ENCODE measurements at places on chromosomes 4 and X.

- DNase-seq = no peak
Observed at GRCh38 chrX:129557844-129558480, 17.9 kb downstream of the OCRL start.

DNA sequence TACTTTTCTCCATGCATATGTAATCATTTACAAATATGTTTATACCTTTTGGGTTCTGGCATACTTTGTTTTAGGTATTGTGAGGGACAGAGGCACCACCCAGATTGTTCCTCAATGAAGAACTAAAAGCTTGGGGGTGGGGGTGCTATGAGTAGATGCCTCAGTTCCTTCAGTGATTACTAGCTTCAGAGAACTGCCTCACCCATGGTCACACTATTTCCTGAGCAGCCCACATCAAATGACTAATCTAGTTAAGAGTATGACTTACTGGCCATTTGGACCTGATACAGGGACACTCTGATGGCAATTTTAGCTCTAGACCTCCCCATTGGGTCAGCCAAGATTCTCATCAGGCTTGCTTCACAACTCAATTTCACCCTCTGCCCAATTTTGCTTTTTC, 22.2 kb upstream of the CXXC4 start:
- DNase-seq = no peak

- no peak for DNase-seq
Observed at GRCh38 chr4:182306792-182307507, 63.7 kb downstream of the TENM3 start.

- DNase-seq = no peak
Observed at GRCh38 chrX:12042615-12043014, 95.7 kb upstream of the FRMPD4 start.

DNA sequence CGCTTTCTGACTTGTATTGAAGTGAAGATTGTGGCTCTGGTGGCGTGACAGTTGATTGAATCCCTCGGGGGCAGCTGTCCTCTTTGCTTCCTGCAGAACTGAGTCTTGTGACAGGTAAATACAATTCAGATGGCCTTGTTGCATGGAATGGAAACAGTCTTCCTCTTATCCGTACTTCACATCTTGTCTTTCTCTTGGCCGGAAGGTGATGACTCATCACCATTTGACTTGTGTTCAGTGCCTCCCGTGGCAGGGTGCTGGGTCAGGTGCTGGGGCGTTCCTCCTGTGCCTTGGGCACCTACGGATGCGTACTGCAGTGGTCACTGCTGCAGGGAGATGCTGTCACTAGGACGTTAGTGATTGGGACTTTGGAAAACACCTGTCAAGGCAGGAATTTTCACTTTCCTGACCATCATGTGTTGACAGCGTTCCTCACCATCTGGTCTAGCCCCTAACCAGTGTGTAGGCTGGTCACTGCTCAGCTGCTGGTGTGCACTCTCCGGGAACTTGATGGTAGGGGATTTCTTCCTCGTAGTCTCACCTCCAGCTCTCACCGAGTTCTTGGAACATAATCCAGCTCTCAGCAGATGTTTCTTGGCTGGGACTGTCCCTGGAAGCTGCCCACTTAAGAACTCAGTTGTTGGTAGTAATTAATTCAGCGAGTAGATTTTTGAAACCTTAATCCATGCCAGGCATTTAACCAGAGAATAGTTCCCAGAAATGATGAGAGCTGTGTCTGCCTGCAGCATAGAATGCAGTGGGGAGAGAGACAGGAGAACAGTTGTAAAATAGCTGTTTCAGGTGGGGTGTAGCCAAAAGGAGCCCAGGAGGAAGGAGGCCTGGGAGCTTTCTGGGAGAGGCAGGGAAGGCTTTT, 7.2 kb downstream of the TBC1D14 start:
- no peak for DNase-seq

GRCh38 chrX:36543499-36543898, 464.7 kb upstream of the FAM47C start:
- no peak for DNase-seq

DNA sequence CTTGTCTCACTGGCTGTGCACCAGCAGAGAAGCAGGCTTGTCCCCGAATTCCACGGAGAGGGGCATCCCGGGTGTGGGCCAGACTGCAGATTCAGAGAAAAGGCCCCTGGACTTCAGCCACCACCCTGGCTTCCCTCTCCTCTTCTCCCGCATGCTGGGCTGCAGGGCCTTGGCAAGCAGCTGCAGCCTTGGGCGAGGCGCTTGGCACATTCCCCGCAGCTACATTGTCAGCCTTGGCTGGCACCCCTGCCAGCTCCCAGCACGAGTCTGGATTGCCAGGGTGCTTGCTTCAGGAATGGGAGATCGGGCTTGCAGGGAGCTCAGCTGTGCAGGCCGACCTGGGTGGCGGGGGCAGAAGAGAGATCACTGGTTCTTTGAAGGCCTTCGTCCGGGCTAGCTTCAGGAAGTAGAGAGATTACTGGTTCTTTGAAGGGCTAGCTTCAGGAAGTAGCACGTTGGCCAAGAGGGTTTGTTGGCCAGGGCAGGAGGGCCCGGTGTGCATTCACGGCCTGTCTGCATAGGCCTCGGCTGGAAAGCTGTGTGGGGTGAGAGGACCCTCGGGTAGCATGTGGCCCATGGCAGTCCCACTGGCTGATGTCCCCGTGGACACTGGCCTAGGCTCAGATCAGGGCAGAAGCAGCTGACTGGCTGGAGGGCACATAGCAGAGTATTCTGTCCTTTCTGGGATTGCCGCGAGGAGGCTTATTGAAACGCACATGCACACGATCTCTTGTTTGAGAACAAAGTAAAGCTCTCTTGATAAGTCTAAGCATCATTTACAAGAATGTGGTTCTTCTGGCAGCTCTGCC, 2.7 kb downstream of the ABCD1 start:
- no peak for DNase-seq

GRCh38 chr4:1985294-1985693, 23.5 kb downstream of the NELFA start:
- DNase-seq = no peak

DNA sequence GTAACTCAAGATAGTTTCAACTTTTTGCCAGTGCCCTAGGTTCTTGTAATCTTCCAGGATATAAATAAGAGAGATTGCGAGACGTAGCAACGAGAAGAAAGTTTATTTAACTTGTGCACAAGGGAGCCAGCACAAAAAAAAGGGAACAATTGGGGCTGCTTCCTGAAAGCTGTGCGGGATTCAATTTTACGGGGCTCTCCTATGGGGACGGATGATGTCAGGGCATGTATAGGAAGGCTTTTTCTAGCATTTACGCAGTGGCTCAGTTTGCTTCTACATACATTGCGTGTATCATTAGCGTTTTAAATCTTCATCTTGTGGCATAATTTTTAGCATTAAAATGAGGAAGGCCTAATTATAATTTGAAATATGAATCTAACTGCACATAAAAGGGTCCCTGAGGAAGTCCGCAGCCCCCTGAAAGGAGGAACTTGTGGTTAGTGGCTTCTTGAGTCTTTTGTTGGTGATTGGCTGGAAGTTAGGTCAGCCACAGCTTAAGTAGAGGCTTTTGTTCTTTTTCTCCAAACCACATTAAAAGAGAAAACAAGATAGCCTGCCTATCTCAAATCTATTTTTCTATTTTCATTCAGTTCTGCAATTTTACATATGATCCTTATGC, 668.2 kb upstream of the NDST4 start:
- DNase-seq = no peak

DNA sequence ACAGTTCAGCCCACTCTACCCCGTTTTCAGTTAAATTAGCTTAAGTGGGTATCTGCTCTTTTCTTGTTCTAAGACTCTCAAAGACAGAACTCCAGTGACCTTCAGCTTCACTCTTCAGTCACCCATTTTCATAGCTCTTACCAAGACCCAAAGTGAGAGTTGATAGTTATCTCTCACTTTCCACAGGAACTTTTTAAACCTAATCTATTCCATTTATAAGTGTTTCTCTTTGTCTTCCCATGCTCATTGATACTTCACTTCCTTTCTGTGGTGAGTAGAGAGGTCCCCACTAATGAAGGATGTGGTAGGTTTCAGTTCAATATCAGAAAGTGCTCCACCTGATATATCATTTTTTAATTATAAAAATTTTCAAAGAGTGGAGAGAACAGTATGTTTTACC, 33.4 kb downstream of the COX18 start:
- no peak for DNase-seq

DNA sequence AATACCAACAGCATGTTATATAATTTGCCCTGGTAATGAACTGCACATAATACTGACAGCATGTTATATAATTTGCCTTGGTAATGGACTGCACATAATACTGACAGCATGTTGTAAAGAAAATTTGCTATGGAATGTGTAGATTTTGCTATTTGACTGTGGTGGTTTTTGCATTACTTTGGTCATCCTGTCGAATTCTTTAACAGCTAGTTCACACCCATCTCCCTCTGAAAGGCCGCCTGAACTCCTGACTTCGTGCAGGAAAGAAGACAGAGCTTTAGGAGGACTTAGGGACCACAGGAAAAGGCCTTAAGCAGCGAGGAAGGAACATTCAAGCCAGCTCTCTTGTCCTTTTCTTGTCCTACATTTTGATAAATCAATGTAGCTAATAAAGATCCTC, 45.2 kb upstream of the DCLK2 start:
- DNase-seq = no peak

DNA sequence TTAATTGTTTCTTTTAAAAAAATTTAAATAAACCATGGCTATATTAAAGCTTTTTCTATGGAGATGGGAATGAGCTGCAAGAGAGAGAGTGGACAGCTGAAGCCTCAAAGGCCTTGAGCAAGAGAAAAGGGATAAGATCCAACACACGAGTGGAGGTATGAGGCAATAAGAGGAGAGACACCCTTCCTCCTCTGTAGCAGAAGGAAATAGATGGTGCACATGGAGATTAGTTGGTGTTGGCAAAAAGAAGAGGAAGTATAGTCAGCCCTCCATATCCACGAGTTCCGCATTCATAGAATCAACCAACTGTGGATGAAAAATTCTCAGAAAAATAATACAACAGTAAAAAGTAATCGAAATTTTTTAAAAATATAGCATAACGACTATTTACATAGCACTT, 3.2 kb downstream of the CXorf38 start:
- DNase-seq = no peak

GRCh38 chr4:13728761-13729160, 101.2 kb upstream of the BOD1L1 start:
- DNase-seq = no peak

DNA sequence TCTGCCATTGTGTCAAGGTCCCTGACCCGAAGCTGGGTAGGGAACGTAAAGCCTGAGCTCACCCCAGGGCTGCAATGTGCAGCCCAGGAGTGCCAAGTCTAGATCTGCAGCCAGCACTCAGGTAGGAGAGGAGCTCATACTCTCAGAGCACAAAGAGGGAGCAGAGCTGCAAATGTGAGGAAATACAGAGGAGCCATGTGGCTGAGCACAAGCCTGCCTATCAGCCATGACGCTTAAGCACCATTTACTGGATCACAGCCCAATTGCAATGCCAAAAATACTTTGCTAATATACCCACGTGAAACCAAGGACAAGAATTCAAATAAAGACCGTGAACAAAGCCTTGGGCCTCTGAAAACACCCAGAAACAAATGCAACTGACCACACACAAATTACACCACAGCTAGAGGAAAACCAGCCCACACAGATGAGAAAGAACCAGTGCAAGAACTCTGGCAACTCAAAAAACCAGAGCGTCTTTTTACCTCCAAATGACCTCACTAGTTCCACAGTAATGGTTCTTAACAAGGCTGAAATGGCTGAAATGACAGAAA, 69.0 kb upstream of the HPF1 start:
- DNase-seq = no peak

- peak; percentile 28 for DNase-seq
Observed at GRCh38 chrX:79081895-79082512, 62.5 kb upstream of the GPR174 start.

DNA sequence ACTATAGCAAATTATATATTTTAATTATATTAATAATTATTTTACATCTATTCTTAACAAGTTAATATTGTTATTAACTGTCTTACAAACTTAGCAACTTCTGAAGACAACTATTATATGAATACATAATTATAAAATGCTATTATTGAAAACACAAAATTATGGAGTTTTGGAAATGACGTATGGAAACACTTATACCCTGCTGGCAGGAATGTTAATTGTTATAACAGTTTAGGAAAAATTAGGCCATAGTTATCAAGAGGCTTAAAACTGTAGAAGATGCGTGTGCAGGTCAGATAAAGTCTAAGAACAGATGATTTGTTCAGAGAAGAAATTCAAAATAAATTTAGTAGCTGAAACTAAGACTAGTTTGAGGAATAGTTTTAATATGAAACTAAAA, 211.7 kb downstream of the FAT4 start:
- DNase-seq = no peak

DNA sequence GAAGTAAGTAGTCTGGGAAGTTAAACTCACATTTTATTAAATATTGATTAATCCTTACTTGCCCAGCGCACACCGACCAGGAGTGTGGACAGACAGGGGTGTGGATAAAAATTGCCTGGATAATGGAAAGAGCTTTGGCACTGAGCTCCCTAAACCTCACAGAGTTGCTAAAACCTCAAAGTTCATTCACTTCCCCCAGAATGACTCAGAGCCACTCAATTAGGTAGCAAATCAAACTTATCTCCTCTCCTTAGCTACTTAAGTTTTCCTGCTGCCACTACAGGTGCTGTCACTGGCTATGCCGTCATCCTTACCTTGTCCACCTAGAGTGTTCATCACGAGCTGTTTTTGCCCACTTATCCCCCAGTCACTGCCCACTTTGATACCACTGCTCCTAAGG, 27.0 kb upstream of the MID1IP1 start:
- DNase-seq = no peak

GRCh38 chr4:152663203-152664066, 16.4 kb downstream of the TMEM154 start:
- no peak for DNase-seq

DNA sequence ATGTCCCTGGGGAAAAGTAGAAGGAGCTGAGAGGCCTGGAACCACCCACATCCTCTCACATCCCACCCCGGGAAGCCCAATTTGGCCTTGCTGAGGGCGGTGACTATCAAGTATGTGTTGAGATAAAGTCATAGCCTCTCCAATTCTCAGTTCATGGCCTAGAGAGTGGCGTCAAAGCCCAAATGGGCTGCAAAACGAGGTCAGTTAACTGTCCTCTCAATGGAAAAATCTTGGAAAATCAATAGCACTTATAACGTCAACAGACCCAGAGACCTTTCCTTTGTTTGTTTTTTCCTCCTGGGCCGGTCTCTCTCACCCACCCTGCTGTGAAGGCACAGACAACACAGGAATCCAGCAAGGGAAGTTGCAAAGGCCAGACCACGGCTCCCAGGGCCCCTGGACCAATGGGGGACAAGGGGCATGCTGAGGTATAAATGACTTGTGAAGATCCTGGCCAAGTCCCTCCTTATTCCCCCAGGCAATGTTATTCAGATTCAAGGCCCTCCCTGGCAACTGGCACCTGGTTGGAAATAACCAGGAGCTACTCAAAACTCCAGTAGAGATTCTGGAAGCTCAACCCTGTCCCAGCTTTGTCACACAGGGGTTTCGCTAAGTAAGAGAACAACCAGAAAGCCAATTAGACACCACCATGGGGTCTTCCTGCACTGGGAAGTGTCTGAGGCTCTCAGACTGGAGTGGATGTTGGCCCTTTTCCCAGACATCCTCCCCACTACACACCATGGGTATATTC, 38.6 kb downstream of the TSC22D3 start:
- peak; percentile 73 for DNase-seq

- no peak for DNase-seq
Observed at GRCh38 chrX:71057848-71058530, 10.1 kb downstream of the SNX12 start.
